ENCODE measurements at places on chromosomes 16 and 17. TPM values are rescaled to one million over a fixed set of nuclear protein-coding genes. Genes with fewer than 3 reads are reported as not detected.

Gene PLCG2
- total RNA-seq, result 11.4 TPM

DNA sequence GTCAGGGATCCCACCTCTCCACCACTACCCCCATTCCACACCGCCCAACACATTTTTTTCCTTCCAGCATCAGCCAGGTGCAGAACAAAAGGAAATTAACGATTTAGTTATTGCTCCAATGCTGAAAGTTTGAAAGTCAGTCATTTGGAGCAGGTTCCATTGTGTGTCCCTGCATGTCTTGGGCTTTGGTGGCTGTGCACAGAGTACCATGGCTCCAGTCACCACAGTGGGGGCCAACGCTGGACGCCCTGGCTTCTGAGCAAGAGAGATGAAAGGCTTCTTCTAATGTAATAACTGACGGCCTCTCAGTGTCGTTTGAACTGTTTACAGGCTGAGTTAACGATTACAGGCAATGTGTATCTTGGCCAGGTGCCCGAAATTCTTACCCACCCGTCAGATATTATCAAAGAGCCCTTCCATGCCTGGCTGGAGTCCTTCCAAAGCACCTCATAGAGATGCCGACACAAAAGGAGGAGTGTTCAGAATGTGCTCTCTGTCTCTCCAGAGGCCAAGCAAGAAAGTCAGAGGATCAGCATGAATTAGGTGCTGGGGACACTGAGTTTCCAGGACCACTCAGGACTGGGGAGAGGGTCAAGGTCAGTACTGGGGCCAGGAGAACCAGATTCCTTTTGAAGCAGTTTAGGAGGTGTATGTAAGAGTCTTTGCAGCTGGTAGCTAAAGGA is 25.9 kb downstream of the RNF43 start:
- DNase-seq, result no peak

DNA sequence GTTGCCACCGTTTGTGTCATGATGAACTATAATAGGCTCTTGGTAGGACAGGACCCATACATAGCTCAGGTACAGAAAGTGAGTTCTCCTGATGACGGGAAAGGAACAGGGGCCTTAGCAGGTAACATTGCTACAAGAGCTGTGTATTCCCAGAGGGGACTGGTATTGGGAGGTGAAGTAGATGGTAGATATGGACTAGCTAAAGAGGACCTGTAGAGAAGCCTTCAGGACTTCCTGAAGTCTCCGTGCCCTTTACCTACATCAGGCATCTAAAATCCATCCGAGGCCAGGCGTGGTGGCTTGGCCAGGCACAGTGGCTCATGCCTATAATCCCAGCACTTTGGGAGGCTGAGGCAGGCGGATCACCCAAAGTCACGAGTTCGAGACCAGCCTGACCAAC is 12.7 kb upstream of the SMARCD2 start:
- DNase-seq, result no peak

DNA sequence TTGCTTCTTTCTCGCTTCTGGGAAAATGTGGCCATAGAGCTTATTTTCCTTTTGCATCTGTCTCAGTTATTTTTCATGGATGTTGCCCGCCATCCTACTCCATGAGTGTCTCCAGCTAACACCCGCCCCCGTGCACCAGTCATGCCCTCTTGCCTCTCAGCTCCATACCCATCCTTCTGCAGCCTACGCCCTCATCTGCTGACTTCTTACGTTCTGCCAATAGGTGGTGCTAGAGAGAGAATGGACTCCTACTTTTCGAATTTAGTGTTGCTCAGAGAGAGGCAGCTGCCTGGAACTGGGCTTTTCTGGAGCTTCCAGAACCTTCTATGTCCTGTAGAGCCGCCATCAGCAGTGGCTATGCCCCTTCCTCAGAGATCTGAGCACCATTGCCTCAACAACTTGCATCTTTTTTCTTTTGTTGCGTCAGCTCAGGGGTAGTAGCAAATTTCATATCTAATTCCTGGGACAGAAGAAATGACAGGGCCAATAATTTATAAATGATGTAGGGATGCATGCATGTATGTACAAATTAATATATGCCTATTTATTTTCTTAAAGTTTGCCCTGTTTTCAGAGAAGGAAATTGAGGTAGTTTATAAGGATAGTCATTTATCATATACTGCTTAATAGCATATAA is 119.7 kb upstream of the MYOCD start:
- DNase-seq, result no peak

All from lower leg skin (tissue), 4 donors.